AG08396 (cell line): ENCODE measurements at places on chromosomes 16 and 17.

- DNase-seq: no peak
Measured at GRCh38 chr17:61619493-61619892, 28.5 kb upstream of the NACA2 start.

GRCh38 chr16:53235851-53236250, 181.1 kb downstream of the CHD9 start:
- no peak for DNase-seq

- DNase-seq: peak; percentile 81
Measured at GRCh38 chr16:85798901-85799496, 345 bp downstream of the EMC8 start.

DNA sequence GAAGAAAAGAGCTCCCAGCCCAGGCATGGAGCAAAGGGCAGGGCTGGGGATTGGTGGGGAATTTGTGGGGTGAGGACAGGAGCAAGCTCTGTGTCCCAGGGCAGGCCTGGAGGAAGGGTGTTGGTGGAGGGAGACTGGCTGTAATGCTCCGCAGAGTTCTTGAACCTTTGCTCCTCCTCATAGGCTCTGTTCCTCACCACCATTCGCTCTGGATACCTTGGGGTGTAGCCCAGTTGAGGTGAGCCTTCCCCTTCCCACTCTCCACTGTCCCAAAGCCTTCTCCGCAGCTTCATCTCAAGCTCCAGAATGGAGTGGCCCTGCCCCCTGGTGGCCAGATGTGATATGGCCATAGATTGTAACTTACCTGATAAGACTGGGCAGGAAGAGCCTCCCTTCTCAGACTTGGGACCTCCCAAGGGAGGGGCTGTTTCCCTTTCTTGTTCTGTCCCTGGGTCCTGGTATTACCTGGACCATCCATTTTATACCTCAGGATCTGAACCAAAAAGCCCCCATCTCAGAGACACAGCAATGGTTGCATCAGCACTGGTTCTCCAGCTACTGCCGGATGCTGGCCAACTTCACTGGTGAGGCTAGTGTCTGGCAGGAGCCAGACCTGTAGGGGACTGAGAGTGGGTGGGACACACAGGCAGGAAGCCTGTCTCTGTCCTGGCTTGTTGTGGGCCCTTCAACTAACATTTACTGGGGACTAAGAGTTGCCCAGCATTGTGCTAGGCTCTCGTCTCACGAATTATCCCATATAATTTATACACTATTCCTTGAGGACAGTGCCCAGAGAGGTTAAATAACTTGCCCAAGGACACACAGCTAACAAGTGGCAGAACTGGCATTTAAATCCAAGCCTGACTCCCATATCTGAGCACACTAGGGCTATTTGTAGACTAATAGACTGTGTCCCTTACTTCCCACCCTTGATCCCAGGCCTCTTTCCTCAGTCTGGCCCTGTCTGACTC, 19.1 kb upstream of the STAC2 start:
- peak; percentile 73 for DNase-seq

GRCh38 chr16:11151156-11151884, 104.7 kb downstream of the SOCS1 start:
- DNase-seq: no peak

GRCh38 chr16:2664574-2664982, 17.7 kb upstream of the KCTD5 start:
- no peak for DNase-seq

DNA sequence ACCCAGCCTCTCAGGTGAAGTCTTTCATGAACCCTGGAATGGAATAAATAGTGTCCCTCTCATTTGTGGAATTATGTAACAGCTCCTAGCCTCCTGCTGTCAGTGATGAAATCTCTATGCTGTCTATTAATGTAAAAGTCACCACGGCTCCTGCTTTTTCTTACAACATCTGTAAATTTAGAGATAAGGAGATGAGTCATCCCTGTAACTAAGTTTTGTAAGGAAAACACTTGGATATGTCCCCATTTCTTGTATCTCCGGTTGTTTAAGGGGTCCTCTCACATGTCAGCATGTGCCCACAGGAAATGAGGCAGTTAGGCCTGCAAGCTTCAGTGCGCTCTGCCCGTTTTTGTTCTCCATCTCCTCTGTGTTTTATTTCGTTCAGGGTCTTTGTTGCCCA, 2.8 kb upstream of the NAT9 start:
- DNase-seq: no peak

DNA sequence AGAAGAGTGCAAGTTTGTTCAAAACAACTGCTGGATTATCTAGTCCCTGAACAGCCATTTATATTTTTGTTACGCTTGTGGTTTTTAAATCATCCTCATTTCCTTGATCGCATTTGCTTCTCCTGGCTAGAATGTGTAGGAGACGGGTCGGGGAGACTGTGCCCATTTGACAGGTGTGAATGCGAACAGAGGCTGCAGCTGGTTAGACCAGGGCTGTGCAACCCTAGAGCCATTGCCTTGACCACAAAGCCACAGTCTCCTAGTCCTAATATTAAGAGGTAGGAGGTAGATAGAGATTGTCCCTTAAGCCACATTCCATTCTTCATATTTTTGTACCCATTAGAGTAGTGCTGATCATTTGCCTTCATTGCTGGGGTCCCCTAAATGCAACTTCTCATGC, 639.1 kb downstream of the WWOX start:
- DNase-seq: no peak

DNA sequence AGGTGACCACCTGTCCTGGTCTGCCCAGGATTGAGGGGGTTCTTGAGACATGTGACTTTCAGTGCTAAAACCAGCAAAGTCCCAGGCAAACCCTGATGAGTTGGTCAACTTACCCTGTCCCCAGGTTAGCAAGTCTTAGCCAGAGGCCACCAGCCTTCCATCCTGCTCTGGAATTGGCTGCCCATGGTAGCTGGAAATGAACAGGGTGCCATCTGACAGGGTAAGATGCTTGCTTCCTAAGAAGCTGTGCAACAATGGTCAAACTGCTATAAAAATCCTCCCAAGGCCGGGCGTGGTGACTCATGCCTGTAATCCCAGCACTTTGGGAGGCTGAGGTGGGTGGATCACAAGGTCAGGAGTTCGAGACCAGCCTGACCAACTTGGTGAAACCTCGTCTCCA, 22.8 kb upstream of the MTMR4 start:
- no peak for DNase-seq

DNA sequence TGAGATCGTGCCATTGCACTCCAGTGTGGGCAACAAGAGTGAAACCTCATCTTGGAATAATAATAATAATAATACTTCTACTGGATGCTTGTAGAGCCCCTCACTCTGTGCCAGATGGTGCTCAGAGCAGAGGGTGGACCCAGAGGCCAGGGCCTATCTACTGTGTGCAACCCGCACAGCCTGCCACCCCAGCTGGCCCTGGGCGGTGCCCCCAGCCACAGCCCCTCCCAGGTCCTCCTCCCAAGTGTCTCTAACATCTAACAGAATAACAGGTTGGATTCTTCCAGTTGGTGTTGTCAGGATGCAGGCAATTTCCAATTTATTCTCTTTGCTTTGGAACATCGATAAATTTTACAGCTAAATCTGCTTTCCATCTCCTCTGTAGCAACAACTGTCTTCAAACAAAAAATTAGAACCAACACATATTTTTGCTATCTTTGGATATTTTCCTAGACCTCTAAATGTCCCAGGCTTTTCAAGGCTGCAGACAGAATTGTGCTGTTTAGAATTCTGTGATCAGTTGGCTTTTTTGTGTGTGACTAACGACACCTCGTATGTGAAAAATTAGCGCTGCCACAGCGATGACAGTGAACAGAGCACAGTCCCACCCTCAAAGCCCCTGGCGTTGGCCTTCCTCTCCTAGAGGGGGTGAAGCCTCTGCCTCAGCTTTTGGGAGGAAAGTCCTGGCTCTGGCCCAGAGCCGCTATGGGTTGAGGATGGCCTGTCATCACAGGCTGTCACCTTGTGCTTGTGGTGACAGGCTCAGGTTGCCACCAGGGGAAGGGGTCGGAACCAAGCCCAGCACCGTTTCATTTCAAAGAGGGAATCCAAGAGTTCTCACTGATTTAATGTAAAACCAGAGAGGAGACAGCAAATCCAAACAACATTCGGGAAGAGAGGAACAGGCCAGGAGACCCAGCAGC, 7.6 kb upstream of the EVPL start:
- no peak for DNase-seq

DNA sequence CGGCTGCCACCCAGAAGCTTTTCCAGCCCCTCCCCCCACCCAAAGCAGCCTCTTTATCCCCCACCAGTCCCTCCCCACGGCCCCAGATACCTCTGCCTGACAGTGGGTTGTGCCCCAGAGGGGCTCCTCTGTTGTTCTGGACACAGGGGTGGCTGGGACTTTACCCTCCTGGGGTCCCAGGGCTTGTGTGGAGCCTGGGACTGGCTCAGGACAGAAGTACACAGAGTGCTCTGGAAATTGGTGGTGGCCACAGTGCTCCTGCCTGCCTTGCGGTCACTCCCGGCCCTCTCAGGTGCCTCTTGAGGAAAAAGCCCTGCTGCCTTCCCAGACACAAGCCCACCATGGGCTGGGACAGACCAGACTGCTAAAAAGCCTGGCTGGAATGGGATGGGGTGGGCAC, 68.2 kb downstream of the RAB11FIP4 start:
- DNase-seq: no peak

- no peak for DNase-seq
Measured at GRCh38 chr17:28946239-28946638, 5.1 kb downstream of the PHF12 start.

DNA sequence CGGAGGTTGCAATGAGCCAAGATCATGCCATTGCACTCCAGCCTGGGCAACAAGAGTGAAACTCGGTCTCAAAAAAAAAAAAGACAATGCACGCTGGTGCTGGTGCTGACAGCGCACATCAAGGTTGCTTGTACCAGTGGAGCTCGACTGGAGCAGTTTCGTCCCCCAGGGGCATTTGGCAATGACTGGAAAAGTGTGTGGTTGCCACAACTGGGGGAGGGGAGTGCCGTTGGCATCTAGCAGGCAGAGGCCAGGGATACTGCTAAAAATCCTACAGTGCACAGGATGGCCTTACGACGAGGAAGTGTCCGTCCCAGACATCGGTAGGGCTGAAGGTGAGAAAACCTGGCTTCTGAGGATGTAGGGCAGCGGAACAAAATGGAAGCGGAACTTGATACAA, 2.4 kb downstream of the MEAK7 start:
- no peak for DNase-seq

- DNase-seq: peak; percentile 29
Measured at GRCh38 chr17:73278465-73279453, 17.1 kb upstream of the CPSF4L start.

DNA sequence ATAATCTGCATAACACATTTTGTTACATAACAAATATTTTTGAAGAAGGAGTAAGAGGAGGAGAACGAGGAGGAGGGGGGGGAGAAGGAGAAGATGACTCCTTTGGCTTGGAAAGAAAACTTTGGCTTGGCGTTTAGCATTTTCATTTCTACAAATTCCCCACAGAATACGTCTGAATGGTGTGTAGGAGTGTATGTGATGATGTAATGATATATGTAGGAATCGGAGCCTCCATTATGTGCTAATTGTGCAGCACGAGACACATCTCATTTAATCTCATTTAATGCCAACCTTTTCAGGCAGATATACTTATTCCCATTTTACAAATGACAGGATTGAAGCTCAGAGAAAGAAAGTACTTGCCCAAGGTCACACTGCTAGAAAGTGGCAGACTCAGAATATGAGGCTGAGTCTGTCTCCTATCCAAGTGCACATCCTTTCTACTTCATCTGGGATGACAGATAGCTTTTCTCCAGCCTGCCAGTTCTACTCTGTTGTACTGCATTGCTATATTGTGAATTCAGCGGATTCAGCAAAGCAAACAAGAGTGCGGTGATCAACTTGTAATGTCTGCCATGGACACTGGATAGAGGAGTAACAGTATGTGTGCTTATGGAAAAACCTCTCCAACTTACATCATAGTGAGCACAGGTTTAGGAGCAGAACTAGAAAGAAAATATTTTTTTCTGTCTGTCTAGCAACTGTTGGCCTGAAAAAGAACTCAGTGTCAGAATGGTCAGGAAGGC, 10.4 kb upstream of the SLC47A2 start:
- no peak for DNase-seq
